Activated T-cell treated with anti-CD3 and anti-CD28 coated beads, Interleukin-2, amount 50 U/mL, for 48 hours (primary cell): ENCODE measurements at places on chromosomes 7 and 10.

DNA sequence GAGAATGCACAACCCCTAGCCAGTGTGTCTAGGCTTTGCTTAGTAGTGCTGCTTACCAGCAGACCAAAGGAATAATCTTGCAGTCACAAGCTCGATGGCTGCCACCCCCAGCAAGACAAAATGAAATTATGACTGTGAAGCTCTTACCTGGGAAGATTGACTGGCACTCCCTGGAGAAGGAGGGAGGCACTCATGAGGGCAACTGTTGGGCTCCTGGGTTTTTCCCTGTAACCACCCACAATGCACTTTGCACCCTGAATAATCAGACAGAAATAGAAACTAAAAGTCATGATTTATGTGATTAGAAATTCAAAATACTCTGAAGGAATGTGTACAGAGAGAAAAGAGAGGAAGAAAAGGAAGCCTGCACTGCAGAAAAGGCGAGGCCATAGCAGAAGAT lies 144.3 kb upstream of the DGKB start:
- no peak for DNase-seq

GRCh38 chr10:22442063-22442462 lies 96.8 kb downstream of the SPAG6 start:
- no peak for DNase-seq

- DNase-seq: no peak
These were observed 131.9 kb downstream of the TRRAP start for GRCh38 chr7:99010281-99010680.

DNA sequence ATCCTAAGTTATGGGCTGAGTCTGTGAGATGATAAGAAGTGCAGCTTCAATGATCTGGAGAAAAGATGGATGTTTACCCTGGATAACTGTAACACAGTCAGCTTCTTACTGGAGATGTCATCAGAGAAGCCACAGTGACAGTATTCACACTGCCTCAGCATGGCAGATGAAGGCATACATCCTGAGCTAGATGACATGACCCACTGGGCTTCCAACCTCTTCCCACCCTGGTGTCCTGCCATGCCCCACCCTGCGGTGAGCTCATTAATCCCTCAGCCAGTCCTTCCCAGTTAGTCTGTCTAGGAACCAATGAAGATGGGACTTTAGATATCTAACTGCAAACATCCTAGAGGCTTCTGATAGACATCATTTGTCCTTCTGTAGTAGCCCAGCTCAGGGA lies 213.8 kb downstream of the TAX1BP1 start:
- DNase-seq: no peak

GRCh38 chr7:99729486-99730237 lies 5.3 kb downstream of the CYP3A7 start:
- no peak for DNase-seq

GRCh38 chr7:126727930-126728391 lies 524.8 kb downstream of the GRM8 start:
- DNase-seq: peak; percentile 12

GRCh38 chr7:47654672-47655298 lies 72.9 kb upstream of the TNS3 start:
- no peak for DNase-seq

DNA sequence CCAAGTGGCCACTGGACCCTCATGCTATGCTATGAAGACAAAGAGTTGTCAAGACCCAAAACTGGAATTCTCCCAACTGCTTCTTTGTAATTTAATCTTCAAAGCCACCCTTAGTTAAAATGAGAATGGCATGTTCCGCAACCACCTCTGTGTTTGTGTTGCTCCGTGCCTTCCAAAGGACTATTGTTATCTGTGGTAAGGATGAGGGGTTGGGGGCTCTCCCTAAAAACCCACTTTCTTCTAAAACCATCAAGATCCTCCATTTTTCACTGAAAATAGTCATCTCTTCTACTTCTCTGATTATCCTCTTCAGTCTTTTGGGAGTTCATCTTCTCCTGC lies 222.1 kb upstream of the AOAH start:
- DNase-seq: no peak
